Activated T-cell treated with anti-CD3 and anti-CD28 coated beads, Interleukin-2, amount 50 U/mL, for 72 hours (primary cell): ENCODE measurements at places on chromosomes 6 and 20. TPM values are rescaled to one million over a fixed set of nuclear protein-coding genes. Genes with fewer than 3 reads are reported as not detected.

DNA sequence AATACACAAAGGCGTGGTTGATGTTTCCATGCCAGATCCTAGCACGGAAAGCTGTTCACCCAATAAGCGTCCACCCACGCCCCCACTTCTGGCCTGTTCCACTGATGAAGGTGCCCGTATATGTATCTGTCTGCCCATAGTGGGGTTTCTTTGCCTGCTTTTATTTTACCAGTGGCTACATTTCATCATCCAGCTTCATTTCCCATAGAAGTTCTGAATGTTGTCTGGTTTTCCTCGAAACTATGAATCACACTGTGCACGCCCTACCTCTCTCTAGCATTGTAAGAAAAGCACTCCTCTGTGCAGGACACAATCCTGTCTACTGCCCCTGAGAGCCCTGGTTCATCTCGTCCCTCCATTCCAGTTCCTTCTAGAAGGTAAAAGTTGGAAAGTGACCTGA, 8.8 kb upstream of the CD93 start:
- no peak for DNase-seq

Gene SEL1L2
- total RNA-seq: not detected

Gene PAK5
- not detected for total RNA-seq

Gene PRDM13
- total RNA-seq: not detected

Gene RRAGD
- 12.2 TPM for total RNA-seq

GRCh38 chr6:7202950-7203349, 95.2 kb downstream of the RREB1 start:
- no peak for DNase-seq

- DNase-seq: no peak
Measured at GRCh38 chr6:64146094-64146493, 510.5 kb downstream of the PHF3 start.

Gene SYCP2
- 11.9 TPM for total RNA-seq

- DNase-seq: peak; percentile 65
Measured at GRCh38 chr6:119350202-119350951, 816 bp upstream of the MAN1A1 start.

- DNase-seq: no peak
Measured at GRCh38 chr6:43186019-43186418, 4.0 kb downstream of the CUL9 start.

DNA sequence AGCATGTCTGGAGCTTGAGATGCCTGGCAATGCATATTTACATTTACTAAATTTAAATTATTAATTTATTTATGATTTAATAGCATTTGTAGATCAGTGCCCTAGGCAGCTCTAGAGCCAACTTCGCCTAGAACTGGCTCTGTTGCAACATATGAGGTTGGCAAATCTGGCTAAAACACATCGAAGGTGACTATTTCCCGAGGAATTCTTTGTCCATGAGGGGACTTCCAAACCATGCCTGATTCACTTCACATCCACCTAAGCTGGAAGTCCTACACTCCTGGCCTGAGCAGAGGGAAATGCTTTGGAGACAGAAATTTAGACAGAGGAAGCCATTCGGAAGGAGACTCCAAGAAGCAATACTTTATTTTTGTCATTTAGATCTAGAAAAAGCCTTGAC, 211.0 kb upstream of the ARG1 start:
- no peak for DNase-seq

DNA sequence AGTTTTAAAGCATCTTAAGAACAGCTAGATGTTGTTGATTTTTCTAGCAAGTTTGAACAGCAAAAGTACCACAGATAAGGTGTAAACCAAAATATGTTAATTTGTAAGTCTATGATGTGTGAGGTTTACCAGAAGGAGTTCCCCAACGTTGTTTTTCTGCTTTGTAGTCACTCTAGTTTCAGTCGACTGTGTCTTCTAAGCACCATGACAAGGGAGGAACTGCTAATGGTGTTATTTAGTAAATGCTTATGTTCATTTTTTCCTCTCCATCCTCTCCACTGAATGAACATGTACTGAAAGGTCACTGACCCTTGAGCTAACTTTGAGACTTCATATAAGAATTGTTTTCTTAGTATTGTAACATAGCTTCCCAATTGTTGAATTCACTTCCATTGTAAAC, 3.0 kb downstream of the ENPP3 start:
- peak; percentile 12 for DNase-seq

- DNase-seq: no peak
Measured at GRCh38 chr6:108029226-108029921, 45.2 kb downstream of the OSTM1 start.

DNA sequence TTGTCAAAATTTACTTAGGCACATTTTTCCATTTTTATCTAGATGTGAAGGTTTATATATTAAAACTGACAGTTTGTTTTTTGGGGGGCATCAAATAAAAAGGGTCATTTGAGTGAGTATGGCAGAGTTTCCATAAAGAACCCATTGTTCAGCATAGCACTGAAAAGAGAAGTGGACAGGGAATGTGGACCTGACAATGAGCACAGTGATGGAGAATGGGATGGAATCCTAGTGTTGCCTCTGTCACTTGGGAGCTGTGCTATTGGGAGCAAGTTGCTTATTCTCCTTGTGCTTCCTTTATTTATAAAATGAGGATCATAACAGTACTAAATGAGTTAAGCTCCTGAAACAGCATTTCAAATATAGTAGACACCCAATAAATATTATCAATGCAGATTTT, 130.7 kb upstream of the SIM1 start:
- DNase-seq: no peak

Gene TTK
- 34.8 TPM for total RNA-seq

- peak; percentile 16 for DNase-seq
Measured at GRCh38 chr6:73798592-73798991, 102.6 kb downstream of the CD109 start.

DNA sequence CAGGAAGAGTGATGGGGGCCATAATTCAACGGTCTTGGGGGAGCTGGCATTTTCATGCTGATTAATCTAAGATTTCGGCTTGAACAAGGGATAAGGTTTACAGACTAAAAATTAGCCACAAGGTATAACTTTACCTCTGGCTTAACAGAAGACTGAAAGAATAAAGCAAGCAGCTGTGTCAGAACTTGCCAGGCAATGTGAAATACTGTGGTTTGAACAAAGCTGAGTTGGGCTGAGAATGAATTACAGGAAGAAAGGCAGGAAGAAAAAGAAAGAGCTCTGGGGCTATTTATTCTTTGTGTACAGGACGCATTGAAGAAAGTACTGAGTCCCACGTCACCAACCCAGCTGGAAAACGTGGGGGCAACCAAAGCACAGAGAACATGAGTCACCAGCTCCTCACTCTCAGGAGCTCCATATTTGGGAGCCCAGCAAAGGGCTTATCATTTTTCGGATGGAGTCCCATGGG, 121.5 kb upstream of the NEDD9 start:
- peak; percentile 67 for DNase-seq

Gene HLA-DQB1
- total RNA-seq: 2.9 TPM

DNA sequence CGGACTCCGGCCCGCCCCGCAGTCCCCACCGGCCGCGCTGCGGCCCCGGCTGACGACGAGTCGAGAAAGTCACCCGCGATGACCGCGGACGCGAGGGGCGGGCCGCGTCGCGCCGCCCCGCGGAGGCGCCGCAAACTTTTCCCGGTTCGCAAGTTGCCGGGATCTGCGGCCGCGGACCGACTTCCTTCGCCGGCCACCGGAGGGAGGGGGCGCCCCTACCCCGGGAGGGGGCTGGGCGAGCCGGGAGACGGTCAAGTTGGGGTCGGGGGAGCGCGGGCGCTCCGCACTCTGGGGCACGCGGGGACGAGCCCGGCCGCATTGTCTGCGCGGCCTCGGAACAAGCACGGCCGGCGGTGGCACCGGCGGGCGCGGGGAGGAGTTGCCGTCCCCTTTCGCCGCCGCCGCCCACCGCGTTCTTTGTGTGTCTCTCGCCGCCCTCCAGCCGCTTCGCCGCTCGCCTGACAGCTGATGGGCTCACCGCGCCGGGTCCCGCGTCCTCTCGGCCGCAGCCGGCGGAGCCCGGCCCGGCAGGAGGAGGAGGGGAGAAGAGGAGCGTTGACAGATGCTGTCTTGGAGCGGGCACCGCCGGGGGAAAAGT, 131.6 kb downstream of the OGFRL1 start:
- no peak for DNase-seq

- no peak for DNase-seq
Measured at GRCh38 chr6:157661652-157662051, 161.4 kb upstream of the SNX9 start.

Gene IL17F
- total RNA-seq: 0.50 TPM

Gene BPIFB2
- not detected for total RNA-seq

GRCh38 chr6:132505158-132505557, 7.8 kb downstream of the STX7 start:
- DNase-seq: no peak

GRCh38 chr6:43835872-43836419, 65.9 kb downstream of the VEGFA start:
- no peak for DNase-seq

DNA sequence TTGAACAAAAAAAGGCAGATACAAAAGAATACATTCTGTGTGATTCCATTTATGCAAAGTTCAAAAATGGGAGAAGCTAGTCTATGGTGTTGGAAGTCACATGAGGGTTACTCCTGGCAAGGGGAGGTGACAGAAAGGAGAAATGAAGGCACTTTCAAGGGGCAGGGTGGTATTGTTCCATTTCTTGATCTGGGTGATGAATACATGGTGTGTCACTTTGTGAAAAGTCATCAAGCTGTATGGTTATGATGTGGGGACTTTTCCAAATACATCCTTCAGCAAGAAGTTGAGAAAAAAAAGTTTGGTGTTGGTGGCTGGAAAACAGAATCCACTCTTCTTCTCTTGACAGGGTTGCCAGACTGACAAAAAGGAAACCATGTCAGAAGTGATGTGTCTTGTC, 60.6 kb upstream of the MDGA1 start:
- no peak for DNase-seq

Gene HLA-A
- total RNA-seq: 1,795 TPM

DNA sequence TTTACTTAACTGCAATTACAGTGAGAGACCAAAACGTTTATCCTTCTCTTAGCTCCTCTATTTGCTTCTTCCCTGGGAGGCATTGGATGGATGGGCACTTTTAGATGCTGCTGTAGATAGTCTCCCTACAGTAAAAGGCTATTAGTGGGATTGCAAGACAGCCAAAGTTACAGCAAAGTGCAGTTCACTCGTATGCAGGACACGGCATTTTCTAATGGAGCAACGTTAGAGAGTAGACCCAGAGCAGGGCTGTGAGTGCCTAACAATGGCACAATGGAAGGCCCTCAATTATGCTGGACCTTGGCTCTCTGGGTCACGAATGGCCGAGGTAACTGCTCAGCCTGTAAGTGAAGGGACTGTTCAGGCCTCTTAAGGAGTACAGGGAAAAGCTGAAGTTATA, 605.8 kb upstream of the NOX3 start:
- no peak for DNase-seq

GRCh38 chr6:1463275-1463674, 73.9 kb downstream of the FOXF2 start:
- DNase-seq: no peak

DNA sequence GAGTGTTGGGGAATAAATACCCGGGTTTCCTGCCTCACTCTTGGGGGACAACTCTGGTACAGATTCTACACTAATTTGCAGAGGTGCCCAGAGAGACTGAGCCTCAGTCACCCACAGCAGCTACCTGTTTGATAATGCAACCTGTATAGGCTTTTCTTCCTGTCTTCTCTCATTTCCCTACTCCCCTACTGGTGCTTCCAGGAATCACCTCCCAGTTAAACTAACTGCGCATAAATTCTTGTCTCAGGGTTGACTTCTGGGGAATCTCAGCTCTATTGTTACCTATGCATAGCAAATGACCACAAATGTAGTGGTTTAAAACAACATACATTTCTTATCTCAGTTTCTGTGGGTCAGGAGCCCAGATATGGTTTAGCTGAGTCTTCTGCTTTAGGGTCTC, 11.3 kb downstream of the OCSTAMP start:
- DNase-seq: no peak

Gene LIN28B
- total RNA-seq: not detected

- DNase-seq: no peak
Measured at GRCh38 chr6:44446626-44447300, 59.3 kb downstream of the CDC5L start.

- DNase-seq: no peak
Measured at GRCh38 chr20:20894753-20895152, 182.3 kb upstream of the RALGAPA2 start.

- no peak for DNase-seq
Measured at GRCh38 chr6:19759117-19759880, 77.9 kb upstream of the ID4 start.
